ENCODE measurements at places on chromosomes 3 and 15.

DNA sequence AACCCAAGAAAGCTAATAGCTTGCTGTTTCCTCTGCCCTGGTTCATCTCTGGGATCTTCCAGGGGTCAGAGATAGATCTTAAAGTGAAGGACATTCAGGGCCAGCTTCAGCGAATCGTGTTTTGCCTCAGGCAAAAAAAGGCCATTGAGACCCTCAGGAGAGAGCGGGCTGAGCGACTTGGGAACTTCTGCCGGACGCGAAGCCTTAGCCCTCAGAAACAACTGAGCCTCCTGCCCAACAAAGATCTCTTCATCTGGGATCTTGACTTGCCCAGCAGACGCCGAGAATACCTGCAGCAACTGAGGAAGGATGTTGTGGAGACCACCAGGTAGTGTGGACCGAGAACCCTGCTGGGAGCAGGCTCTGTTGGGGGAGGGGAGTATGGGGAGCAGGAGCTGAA, 42.5 kb downstream of the CDAN1 start:
- no peak for DNase-seq

- DNase-seq = peak; percentile 48
Observed at GRCh38 chr3:44995142-44995770, 19.2 kb downstream of the EXOSC7 start.

DNA sequence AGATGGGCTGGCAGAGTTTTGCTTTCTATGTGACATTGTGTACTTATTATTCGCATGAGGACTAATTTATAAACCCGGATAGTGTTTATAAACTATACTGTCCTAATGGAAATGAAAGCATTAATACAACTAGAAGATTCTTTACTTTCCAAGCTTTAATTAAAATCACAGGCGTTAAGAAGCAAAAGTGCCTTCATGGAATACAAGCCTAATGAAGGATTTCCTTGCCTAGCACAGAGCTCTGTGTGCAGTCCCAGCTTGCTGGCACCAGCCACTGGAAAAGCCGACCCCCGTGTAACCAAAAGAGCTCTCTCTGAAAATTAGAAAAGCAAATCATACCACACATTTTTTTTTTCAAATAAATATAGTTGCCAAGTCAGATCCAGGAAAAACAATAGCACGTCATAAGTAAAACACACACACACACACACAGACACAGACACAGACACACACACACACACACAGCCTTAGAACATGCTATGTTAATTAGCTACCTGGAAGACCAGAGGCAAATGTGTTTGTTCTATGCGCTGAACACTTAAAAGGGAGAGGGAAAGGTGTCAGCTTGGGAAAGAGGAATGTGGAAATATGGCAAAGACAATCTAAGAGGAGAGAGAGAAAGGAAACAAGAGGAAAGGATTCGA, 1084.2 kb downstream of the TUSC7 start:
- DNase-seq = peak; percentile 1

DNA sequence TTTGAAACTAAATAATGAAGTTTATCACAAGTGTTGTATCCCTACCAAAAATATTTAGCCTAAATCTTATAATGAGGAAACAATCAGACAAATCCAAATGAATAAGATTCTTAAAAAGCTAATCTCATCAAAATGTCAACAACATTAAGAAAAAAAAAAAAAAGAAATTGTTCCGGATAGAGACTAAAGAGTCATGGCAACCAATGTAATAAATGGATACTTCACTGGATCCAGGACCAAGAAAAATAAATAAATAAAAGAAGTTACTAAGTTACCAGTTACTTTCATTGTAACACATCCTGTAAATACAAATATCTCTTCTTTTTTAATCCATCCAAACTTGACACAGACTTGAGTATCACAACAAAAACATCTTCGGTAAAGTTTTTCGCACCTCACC, 607 bp downstream of the MRPL47 start:
- no peak for DNase-seq

- no peak for DNase-seq
Observed at GRCh38 chr3:12764171-12764776, 5.2 kb upstream of the TMEM40 start.

GRCh38 chr3:196634829-196635228, 4.7 kb upstream of the NRROS start:
- no peak for DNase-seq

DNA sequence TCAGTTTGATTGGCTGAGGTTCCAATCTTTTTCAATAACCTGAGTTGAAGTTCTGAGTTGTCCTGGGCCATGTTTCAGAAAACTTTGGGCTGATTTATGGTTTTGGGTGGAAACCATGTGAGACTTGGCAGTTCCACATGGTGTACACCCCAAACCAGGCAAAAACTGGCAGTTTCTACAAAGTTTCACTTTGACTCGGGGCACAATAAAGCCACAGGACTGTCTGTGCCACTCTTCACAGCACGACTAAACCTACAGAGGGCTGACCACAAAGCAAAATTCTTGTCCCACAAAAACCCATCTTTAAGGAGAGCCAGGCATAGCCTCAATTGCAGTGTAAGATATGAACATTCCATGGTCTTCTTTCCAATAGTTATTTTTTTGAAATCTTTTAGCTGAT, 155.0 kb downstream of the DUT start:
- no peak for DNase-seq
